ENCODE measurements at places on chromosomes 12 and 14.

- DNase-seq, result no peak
Observed at GRCh38 chr12:102317155-102317554, 119.5 kb upstream of the PMCH start.

DNA sequence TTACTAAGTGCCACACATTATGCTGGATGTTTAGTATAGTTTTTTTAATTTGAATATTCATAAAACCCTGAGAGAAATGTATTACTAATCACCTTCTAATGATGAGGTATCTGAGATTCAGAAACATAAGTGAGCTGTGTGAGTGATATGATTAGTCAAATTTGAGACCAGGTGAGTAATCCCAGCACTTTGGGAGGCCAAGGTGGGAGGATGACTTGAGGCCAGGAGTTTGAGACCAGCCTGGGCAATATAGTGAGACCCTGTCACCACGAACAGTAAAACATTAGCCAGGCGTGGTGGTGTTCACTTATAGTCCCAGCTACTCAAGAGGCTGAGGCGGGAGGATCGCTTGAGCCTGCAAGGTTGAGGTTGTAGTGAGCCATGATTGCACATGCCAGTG, 438.4 kb downstream of the RAD51B start:
- DNase-seq, result no peak

- DNase-seq, result no peak
Observed at GRCh38 chr12:77943466-77943865, 112.8 kb downstream of the NAV3 start.

- DNase-seq, result no peak
Observed at GRCh38 chr14:49306152-49306751, 279.9 kb downstream of the RPS29 start.

DNA sequence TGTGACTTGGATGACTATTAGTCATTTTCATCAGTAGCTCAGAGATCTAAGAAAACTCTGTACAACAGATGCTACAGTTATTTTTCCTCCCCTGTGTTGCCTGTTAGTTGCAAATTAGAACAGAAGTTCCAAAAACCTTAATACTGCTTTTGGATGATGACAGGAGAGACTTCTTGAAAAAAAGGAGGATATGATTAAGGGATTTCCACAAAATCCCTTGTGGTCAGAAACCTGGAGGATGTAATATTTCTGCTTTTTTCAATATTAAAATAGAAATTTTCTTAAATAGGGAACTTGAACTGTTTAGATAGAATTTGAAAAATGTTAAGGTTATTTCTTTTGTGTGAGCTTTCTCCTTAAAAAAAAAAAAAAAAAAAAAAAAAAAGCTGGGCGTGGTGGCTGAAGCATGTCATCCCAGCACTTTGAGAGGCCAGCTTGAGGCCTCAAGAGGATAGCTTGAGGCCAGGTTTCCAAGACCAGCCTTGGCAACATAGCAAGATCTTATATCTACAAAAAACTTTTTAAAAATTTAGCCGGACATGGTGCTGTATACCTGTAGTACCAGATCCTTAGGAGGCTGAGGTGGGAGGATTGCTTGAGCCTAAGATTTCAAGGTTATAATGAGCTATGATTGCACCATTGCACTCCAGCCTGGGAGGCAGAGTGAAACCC, 14.1 kb downstream of the CMAS start:
- DNase-seq, result no peak

DNA sequence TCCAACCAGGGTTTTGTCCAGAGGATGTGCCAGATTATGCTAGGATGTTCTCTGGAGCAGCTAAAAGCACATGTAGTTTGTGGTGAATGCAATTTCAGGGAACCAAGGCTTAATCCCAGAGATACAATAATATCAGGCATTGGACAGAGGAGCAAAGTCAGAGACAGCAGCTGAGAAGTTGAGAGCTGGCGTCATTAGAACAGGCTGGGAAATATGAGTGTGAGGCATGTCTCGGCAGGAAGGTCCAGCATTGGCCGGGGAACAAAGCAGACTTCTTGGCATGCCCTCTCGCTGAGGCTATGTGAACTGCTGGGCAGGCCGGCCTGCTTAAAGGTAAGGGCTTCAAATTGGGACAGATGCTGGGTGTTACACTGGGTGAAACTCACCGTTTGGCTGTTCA, 125.4 kb downstream of the CAND1 start:
- no peak for DNase-seq

GRCh38 chr14:47442211-47442610, 233.2 kb downstream of the MDGA2 start:
- no peak for DNase-seq

DNA sequence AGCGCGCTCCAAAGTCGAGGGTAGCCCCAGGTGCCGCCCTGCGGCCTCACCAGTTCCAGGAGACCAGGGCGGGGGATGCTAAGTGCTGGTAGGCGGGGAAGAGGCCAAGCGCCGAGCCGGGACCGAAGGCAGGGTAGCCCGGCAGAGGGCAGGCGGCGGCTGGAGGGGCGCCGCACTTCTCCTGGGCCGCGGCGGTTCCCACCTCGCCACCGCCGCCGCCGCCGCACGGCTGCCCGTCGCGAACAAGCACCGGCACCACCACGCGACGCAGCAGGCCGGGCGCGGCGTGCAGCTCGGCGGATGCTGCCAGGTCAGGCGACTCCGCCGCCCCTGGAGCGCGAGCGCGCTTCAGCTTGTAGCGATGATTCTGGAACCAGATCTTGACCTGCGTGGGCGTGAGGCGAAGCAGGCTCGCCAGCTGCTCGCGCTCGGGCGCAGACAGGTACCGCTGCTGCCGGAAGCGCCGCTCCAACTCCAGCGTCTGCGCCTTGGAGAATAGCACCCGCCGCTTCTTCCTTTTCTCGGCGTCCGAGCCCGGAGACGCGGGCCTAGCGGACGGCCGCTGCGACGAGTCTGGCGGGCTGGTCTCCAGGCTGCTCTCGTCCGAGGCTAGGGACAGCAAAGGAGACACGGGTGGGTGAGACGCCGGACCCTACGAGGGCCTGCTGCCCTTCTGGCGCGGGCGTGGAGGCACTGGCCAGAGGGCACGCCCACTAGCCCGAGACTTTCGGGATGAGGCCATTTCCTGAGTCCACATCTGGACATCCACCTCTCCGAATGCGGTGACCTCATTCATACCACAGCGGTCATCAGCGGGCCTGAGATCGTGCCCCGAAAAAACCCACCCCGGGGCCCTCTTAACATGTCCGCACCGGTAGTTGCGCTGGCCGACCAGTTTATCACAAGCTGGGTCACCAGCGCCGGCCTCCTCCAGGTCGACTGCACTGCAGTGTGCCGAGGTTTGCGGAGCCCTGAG, 1.3 kb downstream of the NKX2-8 start:
- DNase-seq, result no peak

DNA sequence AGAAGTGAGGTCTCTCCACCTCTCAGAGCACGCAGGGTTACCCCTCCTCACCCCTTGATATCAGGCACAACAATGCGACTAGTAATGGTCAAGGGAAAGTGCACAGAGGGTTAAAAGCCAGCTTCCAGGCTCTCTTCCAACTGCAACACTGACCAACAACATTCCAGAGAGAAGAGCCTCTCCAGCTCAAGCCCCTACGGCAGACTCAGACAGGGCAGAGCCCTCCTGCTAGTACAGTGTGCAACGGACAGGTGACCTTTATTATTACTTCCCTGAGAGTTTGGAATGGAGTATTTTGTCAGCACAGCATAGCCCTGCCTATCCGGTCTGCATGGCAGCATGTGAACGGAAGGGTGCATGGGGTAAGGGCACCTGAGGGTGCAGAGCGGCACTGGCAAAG, 73.0 kb downstream of the PTPN21 start:
- no peak for DNase-seq

DNA sequence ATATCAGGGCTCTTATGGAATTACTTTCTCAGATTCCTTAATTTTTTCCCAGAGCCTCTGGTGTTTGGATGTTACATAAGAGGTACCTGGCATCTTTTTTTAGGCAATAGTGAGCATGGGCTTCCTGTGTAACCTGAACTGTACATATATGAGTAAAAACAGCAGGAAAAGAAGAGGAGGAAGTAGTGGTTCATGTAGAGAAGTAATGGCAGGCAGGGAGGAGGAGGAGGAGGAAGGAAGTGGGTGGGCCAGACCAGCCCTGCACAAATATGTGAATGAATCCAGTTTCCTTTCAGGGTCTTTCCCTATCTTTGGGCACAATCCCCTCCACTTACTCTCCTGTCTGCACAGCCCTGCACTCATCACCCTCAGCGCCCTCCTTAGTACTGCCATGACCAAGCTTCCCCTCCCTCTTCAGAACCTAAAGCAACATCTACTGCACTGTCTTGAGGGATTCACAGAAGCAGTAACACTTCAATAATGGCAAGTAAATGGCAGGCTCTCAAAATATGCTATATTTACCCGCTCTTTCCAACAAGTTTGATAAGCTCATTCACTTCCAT, 40.9 kb upstream of the GSG1 start:
- DNase-seq, result no peak

DNA sequence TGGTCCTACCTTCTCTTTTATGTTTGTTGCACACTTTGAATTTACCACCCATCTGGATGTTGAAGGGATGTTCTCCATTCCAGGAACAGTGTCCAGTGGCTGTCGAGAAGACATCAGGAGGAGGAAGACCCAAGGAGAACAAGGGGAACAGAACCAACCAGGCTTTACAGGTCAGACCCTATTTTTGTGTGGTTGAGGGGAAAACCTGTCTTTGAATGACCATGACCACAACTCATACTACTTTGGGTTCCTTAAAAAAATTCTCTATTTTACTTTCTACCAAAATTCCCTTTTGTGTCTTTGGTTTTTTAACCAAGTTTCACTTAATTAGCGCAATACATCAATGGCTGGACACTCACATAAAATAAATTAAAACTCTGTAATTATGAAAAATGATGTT, 78.7 kb downstream of the PLXNC1 start:
- DNase-seq, result no peak

GRCh38 chr14:50045837-50046236, 70.5 kb downstream of the VCPKMT start:
- no peak for DNase-seq

DNA sequence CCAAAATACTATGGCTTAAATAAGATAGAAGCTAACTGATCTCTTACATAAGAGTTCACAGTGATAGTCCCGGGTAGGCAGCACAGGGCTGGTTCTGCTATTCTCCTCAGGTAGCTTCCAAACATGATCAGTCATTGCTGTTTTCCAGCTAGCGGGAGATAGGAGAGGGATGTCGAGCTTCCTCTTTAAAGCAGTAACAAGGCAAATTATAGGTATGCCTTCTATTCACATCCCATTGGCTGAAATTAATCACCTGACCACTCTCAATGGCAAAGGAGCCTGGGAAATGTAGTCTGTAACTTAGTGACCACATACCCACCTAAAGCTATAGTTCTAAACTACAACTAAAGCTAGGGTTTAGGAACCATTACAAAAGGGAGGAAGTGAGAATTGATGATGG, 34.5 kb upstream of the VRK1 start:
- no peak for DNase-seq

GRCh38 chr14:96117101-96117897, 78.1 kb downstream of the C14orf132 start:
- DNase-seq, result no peak

GRCh38 chr12:5328669-5329517, 103.0 kb upstream of the NTF3 start:
- no peak for DNase-seq

- DNase-seq, result no peak
Observed at GRCh38 chr12:49279706-49280159, 14.9 kb downstream of the TUBA1C start.

DNA sequence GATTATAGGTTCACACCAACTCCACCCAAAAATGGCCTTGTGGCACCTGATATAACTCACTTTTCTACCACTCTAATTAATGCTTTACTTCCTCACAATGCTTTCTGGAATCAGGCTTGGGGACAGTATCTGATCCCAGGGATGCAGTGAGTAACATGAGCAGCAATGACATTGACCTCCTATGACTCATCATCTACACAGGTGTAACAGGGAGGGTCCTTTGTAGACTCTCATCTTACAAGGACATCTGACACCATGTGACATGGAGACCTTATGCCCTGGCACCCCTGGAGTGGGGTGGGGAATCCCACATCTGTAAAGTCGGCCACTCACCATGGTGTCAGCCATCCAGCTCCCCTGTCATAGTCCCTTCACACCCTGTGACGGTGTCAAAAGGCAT, 586.4 kb downstream of the MED13L start:
- DNase-seq, result no peak

- no peak for DNase-seq
Observed at GRCh38 chr12:57838594-57839302, 7.8 kb downstream of the CTDSP2 start.

GRCh38 chr14:64407329-64407728, 19.2 kb downstream of the MTHFD1 start:
- no peak for DNase-seq

DNA sequence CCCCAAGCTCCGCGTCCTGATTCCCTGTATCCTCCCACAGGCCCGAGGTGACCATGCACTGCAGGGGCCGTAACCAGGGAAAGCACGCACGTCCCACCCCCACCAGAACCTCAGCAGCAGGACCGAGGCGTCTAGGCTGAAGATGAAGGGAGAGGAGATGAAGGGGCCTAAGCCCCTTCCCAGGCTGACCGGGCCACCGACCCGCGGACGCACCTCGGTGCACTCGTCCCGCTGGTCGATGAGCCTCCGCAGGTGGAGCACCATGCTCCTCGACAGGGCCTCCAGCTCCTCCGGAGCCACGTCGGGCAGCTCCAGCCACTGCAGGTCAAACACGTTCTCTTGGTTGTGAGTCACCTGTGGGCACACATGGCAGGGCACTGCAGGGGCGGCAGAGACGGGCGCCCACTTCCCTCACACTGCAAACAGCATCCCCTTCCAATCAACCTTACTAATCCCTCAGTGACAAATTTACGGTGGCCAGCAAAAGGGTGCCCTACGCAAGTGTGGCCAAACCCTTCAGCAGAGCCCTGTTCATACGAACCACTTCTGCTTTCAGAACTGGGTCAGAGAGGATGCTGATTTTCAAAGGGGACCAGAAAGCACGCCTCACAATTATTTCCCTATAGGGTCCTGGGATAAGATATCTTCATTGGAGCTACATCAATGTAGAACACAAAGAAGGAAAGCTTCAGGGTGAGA, 77.8 kb downstream of the CCDC88C start:
- no peak for DNase-seq

DNA sequence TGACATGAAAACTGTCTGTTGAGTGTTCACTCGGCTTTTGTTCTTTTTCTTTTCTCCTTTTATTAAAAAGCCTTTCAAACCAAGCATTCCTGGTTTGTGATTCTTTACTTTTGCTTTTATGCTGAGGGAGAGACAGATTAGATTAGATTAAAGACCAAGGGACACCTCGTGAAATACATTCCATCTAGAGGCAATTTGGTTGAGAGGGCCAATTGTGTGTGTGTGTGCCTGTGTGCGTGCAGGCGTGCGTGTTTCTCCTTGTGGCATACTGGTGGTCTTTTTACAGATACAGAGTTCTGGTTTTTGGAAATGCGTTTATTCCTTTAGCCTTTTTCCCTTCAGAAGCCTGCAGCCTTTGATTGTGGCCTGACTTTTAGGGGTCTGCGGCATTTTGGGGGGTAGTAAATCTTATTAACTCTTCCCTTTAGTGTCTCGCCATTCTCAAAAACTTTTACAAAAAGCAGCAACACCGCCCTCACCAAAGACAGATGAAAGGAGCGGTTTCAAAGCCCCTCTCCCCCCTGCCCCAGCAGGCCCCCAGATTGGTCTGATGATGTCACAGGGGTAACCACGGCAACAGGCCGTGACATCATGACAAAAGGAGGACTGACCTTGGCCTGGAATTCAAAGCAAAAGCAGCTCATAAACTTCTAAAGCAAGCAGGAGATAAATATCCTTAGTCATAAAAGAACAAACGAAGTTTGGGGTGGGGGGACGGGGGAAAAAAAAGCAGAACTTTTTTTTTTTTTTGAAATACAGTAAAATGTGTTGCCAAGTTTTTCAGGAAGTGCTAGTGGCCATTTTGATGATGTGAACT, 84.1 kb upstream of the TBX3 start:
- DNase-seq, result no peak

GRCh38 chr14:63460680-63461369, 82.4 kb downstream of the PPP2R5E start:
- no peak for DNase-seq
